Colonic mucosa (tissue), 4 donors: ENCODE measurements at places on chromosomes 2 and 18.

GRCh38 chr18:78912336-78912735, 67.3 kb upstream of the SALL3 start:
- H3K36me3 ChIP-seq, result no peaks in the 10 kb centered on the region
- H3K27me3 ChIP-seq, result no peaks in the 10 kb centered on the region
- H3K4me3 ChIP-seq, result no peak overlapping the region
- no peak overlapping the region for H3K27ac ChIP-seq
- H3K4me1 ChIP-seq, result no peaks in the 10 kb centered on the region
- no peak for DNase-seq

DNA sequence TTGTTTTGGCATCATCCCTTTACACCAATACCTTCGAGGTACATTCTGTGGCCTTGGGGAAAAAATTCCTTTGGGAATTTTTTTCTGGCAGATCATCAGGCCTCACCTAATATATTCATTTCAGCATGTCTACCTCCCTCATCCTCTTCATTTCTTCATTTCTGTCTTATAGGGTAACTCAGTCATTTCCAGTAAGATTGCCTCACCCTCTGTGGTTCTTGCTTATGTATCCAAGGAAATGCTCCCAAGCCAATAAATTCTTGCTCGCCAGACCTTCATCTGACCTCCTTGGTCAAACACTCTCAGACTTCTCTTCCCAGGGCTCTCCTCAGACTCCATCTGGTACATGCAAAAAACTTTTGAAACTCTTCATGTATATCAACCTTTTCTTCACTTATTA, 265.6 kb downstream of the TMX3 start:
- no peaks in the 10 kb centered on the region for H3K27me3 ChIP-seq
- no peak overlapping the region for H3K27ac ChIP-seq
- no peaks in the 10 kb centered on the region for H3K36me3 ChIP-seq
- H3K4me1 ChIP-seq, result no peaks in the 10 kb centered on the region

DNA sequence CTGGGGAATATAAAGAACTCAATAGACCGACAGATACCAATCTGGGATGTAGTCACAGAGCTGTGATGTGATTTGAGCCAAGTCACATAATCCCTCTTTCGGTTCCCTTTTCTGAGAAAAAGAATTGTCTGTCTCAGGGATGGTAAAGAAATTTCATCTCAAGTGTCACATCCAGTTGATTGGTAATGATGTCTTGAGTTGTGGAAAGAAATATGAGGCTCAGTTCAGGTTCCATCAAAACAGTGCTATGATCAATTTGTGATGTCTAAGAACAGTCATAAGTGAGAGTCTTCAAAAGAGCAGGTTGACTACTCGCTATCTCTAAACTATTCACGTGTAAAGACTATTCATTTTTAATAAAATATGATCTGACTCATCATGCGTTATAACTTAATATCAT, 223.3 kb downstream of the METTL4 start:
- no peak for DNase-seq
- H3K27ac ChIP-seq, result no peak overlapping the region
- H3K4me3 ChIP-seq, result no peak overlapping the region
- no peaks in the 10 kb centered on the region for H3K4me1 ChIP-seq
- H3K36me3 ChIP-seq, result no peaks in the 10 kb centered on the region
- no peaks in the 10 kb centered on the region for H3K27me3 ChIP-seq

GRCh38 chr18:60560071-60560470, 187.5 kb upstream of the MC4R start:
- H3K27ac ChIP-seq, result no peak overlapping the region
- no peaks in the 10 kb centered on the region for H3K27me3 ChIP-seq
- H3K36me3 ChIP-seq, result no peaks in the 10 kb centered on the region
- no peaks in the 10 kb centered on the region for H3K4me1 ChIP-seq
- no peak for DNase-seq

DNA sequence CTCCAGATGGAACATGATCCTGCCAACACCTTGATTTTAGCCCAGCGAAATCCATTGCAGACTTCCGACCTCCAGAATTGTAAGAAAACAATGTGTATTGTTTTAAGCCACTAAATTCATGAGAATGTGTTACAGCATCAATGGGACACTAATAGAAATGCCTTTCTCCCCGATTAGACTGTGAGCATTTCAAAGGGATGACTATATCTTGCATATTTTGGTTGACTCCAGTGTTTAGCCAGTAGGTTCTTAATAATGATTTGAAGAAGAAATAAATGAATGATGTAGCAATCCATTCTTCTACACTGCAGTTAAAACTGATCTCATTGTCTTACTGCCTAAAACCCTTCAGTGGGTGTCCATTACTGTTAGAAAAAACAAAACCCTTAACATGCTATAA, 67.4 kb upstream of the ACVR1C start:
- H3K4me3 ChIP-seq, result no peak overlapping the region
- DNase-seq, result no peak
- H3K4me1 ChIP-seq, result no peaks in the 10 kb centered on the region
- no peaks in the 10 kb centered on the region for H3K36me3 ChIP-seq
- H3K27me3 ChIP-seq, result no peaks in the 10 kb centered on the region

- no peak overlapping the region for H3K27ac ChIP-seq
- H3K36me3 ChIP-seq, result peaks cover 3% of the 10 kb centered on the region
- no peaks in the 10 kb centered on the region for H3K4me1 ChIP-seq
- H3K4me3 ChIP-seq, result no peak overlapping the region
Observed at GRCh38 chr2:168155046-168155445, 92.3 kb downstream of the STK39 start.

GRCh38 chr18:78511666-78512601, 467.7 kb upstream of the SALL3 start:
- H3K36me3 ChIP-seq, result no peaks in the 10 kb centered on the region
- H3K4me3 ChIP-seq, result no peak overlapping the region
- no peaks in the 10 kb centered on the region for H3K27me3 ChIP-seq
- no peak for DNase-seq

DNA sequence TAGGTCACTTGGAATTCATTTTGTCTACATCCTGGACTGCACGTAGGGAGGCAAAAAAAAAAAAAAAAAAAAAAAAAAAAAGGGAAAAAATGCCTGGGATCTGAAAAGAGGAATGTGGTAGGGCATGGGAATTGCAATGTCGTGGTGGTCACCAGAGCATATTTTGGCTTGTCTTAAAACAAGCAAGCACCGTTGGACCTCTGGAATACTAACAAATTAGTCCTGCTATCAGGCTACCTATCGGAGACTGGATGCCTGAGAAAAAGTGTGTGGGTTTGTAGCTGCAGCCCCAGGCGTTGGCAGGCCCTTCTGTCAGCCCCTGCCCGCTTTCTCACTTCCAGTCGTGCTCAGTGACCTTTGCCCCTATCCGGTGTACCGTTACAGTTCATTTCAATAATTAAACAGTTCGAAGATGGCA, 588.5 kb upstream of the ZEB2 start:
- no peaks in the 10 kb centered on the region for H3K4me1 ChIP-seq
- no peak overlapping the region for H3K4me3 ChIP-seq
- DNase-seq, result no peak
- H3K27ac ChIP-seq, result no peak overlapping the region
- H3K36me3 ChIP-seq, result no peaks in the 10 kb centered on the region

DNA sequence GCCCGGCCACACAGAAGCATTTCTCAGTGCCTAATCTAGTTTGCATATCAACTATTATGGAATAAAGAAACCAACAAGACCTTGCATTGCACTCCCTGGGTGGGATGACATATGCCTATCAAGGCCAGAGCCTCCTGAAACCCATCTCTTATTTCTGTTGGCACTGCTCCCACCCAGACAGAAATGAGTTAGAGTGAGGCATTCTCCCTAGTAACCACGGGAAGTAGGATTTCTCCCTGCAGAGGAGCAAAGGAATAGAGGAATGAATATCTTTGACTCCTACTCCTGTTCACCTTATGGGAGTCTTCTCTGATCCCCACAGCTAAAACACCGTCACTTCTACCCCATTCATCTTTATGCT, 24.2 kb upstream of the SCYGR1 start:
- no peak overlapping the region for H3K4me3 ChIP-seq
- DNase-seq, result no peak
- H3K4me1 ChIP-seq, result no peaks in the 10 kb centered on the region
- H3K27ac ChIP-seq, result no peak overlapping the region
- H3K36me3 ChIP-seq, result no peaks in the 10 kb centered on the region

DNA sequence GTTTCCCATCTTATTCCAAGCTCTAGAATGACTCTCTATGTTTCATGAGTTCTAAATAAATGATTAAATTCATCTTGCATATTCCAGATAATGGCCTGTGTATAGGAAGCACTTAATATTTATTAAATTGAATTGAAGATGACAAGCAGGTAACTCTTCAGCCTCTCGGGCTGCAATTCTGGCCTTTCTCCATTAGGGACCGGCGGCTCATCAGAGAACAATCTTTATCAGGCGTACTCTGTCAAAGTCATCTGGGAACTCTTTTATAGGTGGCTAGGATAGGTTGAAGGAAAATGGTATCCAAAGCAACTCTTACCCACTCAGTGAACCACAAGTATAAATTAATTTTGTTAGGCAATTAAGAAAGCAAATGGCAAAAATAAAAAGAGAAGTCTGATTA, 308.5 kb downstream of the NOL4 start:
- no peak overlapping the region for H3K4me3 ChIP-seq
- DNase-seq, result no peak
- H3K36me3 ChIP-seq, result no peaks in the 10 kb centered on the region
- H3K27me3 ChIP-seq, result no peaks in the 10 kb centered on the region
- H3K27ac ChIP-seq, result no peak overlapping the region

- no peak overlapping the region for H3K4me3 ChIP-seq
- H3K4me1 ChIP-seq, result no peaks in the 10 kb centered on the region
- no peak for DNase-seq
- no peak overlapping the region for H3K27ac ChIP-seq
- no peaks in the 10 kb centered on the region for H3K27me3 ChIP-seq
Observed at GRCh38 chr18:79567481-79568147, 112.0 kb upstream of the CTDP1 start.

GRCh38 chr2:227388537-227389011, 825 bp upstream of the SCYGR1 start:
- no peak overlapping the region for H3K4me3 ChIP-seq
- no peak overlapping the region for H3K27ac ChIP-seq
- H3K27me3 ChIP-seq, result no peaks in the 10 kb centered on the region
- no peaks in the 10 kb centered on the region for H3K36me3 ChIP-seq

DNA sequence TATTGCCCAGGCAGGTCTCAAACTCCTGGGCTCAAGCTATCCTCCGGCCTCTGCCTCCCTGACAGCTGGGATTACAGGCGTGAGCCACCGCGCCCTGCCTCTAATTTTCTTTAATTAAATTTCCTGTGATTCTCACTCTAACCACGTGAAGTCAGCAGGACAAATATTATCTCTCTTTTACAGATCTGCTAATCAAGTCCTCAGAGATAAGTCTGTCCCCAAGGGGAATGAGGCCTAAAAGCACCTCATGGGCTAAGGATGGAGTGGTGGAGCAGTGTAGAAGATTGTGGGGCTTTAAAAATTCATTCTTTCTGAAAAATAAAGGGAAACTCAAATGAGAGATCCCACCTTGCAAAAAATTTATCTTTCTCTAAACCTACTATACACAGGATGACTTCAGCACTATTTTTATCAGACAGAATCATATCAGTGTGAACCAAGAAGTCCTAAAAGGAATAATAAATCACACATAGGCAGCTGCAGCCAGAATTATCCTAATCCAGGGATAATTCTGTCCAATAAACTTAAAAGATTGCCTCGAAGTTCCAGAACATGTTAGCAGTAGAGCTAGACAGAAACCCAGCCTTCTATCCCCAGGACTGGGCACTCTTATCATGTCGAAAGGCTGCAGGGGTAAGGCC, 38.3 kb upstream of the BMPR2 start:
- H3K4me3 ChIP-seq, result no peak overlapping the region
- no peaks in the 10 kb centered on the region for H3K36me3 ChIP-seq
- H3K27ac ChIP-seq, result no peak overlapping the region

GRCh38 chr2:129862668-129863067, 116.8 kb upstream of the RAB6C start:
- no peaks in the 10 kb centered on the region for H3K27me3 ChIP-seq
- no peak overlapping the region for H3K4me3 ChIP-seq
- H3K27ac ChIP-seq, result no peak overlapping the region
- no peak for DNase-seq

DNA sequence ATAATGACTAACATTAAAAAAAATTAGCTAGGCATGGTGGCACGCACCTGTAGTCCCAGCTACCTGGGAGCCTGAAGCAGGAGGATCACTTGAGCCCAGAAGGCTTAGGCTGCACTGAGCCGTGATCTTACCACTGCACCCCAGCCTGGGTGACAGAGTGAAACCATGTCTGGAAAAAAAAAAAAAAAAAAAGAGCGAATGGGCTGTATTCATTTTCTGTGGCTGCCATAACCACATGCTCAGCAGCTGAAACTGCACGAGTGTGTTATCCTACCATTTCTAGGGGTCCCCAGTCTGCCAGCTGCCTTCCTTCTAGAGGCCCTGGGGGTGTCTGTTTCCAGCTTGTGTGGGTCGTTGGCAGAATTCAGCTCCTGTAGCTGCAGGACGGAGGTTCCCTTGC, 247.8 kb downstream of the EIPR1 start:
- H3K27me3 ChIP-seq, result no peaks in the 10 kb centered on the region
- no peaks in the 10 kb centered on the region for H3K4me1 ChIP-seq
- H3K36me3 ChIP-seq, result no peaks in the 10 kb centered on the region
- DNase-seq, result no peak

DNA sequence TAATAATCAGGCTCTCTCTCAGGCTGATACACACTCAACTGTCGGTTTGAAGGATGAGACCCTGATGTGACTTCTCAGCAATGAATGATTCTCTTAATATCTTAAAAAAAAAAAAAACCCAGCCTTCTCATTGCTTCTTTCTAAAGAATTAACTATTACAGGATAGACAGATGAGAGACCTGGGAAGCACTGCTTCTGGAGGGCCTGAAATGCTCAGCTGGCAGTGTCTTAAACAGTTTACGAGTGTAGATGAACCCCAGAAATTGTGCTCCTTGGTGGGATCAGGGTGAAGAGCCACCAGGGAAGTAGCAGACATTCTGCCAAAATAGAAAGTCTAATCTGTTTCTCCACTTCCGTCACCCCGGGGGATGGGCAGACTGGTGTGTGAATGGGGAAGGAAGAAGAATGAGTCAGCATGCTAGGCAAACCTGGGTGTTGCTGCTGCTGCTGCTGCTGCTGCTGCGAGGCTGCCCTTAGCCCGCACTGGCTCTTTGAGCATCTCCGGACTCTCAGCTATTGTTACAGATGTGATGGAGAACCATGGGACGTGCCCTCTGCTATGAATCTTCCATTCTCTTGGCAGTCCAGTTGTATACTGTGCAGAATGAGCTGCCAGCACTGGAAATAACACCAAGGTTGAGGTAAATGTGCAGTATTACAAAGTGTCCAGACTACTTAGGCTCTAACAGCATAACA, 158.4 kb downstream of the SETBP1 start:
- no peaks in the 10 kb centered on the region for H3K27me3 ChIP-seq
- peaks cover 8% of the 10 kb centered on the region for H3K4me1 ChIP-seq
- no peak overlapping the region for H3K4me3 ChIP-seq
- peak; percentile 82 for DNase-seq
- H3K36me3 ChIP-seq, result no peaks in the 10 kb centered on the region
- no peak overlapping the region for H3K27ac ChIP-seq

- no peak overlapping the region for H3K4me3 ChIP-seq
- no peaks in the 10 kb centered on the region for H3K27me3 ChIP-seq
- no peaks in the 10 kb centered on the region for H3K36me3 ChIP-seq
- no peak overlapping the region for H3K27ac ChIP-seq
Observed at GRCh38 chr2:216554755-216555154, 56.1 kb downstream of the RPL37A start.
